Islet precursor cell (in vitro differentiated cells): ENCODE measurements at places on chromosomes 2 and 18.

GRCh38 chr2:76279142-76279541 lies 568.4 kb upstream of the GCFC2 start:
- no peak for DNase-seq

GRCh38 chr2:74227646-74228045 lies 29.2 kb downstream of the MTHFD2 start:
- peak; percentile 50 for DNase-seq

GRCh38 chr2:28269019-28269784 lies 123.5 kb upstream of the FOSL2 start:
- DNase-seq = peak; percentile 90

DNA sequence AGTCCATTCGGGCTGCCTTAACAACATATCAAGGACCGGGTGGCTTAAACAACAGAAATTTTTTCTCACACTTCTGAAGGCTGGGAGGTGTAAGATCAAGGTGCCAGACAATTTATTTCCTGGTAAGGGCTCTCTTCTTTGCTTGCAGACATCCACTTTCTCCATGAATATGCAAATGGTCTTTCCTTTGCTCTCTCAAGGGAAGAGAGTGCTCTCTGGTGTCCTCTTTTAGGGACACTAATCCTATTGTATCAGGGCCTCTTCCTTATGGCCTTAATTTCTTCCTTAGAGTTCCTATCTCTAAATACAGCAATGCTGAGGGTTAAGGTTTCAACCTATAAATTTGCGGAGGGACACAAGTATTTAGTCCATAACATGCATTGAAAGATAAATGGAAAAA lies 770.8 kb downstream of the DSC3 start:
- no peak for DNase-seq

GRCh38 chr2:106546391-106546990 lies 59.3 kb downstream of the CD8B2 start:
- peak; percentile 6 for DNase-seq
